Stimulated activated CD8-positive, alpha-beta memory T cell treated with anti-CD3 and anti-CD28 coated beads, Interleukin-7, amount 100 ng/mL, for 1 hour (primary cell): ENCODE measurements at places on chromosomes 13 and 19.

DNA sequence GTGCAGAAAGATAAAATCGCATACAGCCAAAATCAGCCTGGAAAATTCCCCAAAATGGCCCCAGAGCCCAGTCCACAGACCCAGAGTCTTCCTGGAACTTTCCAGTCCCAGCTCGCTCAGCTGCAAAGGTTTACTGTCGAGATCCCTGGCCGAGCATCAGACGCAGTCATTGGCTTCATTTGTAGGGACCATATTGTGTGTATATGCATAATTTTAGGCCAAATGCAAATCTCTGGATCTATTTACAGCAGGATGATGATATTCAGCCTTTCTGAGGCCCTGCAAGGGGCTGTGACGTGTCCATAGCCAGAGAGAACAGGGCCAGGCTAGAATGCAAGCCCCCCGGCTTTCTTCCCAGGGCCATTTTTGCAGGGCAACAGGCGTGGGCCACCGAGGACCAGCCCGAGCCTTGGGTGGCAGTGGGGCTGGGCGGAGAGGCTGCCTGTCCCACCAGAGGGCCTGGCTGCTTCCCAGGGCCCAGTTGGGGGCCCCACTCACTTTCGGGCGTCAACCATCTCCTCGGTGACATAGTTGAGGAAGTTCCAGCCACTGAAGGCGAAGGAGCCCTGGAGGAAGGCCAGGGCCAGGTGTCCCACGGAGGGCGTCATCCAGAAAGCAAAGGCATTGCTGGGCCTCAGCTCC, 13.7 kb downstream of the SLC7A10 start:
- no peak for DNase-seq

GRCh38 chr19:49786376-49786820, 19.6 kb downstream of the AP2A1 start:
- no peak for DNase-seq

DNA sequence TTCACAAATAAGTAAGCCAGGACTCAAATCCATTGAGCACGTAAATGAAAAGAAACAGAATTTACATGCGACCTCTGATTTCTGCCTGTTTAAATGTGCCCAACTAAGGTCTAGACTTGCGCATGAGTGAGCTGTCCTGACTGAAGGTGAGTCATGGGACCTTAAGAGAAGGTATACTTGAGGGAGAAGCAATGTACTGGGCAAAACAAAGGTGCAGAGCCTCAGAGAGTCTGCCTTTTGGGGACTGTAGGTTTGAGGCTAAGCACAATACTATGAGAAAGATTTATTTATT, 45.8 kb downstream of the UFM1 start:
- DNase-seq: no peak

DNA sequence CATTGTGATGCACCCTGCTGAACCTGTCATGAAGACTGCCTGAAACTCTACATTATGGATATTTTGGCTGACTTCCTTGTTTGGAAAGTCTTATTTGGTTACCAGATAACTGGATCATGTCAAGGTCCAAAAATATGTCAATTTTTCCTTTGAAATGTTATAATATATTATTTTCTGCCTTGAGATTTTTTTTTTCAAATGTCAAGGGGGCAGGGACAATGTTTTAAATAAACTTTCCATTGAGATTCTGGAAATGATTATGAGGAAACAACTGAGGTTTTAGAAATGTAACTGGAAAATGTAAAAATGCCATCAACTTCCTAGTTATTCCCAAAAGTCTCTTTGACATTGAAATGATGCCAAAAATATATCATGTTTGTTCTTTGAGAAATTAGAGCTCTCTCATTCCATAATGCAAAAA, 117.0 kb downstream of the RFC3 start:
- DNase-seq: no peak

GRCh38 chr13:94414708-94415107, 64.8 kb downstream of the DCT start:
- no peak for DNase-seq

DNA sequence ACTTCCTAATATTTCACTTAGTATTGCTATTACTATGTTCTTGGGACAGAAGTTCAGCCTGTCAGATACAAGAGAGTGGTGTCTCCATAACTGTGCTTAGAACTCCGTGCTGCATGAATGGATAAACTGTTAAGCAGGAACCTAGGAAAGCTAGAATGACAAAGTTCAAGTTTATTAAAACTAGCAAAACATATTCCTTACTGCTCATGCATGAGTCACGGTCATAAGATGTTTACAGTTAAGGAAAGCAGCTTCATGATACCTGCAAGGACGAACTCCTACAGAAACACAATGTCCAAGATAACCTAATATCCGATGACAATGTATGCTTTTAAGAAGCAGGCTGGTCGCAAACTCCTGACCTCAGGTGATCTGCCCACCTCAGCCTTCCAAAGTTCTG, 6.0 kb upstream of the ZNF765 start:
- no peak for DNase-seq

GRCh38 chr13:40770609-40770933, 419 bp downstream of the MRPS31 start:
- DNase-seq: no peak

GRCh38 chr13:45863709-45864590, 12.4 kb upstream of the SIAH3 start:
- DNase-seq: no peak

DNA sequence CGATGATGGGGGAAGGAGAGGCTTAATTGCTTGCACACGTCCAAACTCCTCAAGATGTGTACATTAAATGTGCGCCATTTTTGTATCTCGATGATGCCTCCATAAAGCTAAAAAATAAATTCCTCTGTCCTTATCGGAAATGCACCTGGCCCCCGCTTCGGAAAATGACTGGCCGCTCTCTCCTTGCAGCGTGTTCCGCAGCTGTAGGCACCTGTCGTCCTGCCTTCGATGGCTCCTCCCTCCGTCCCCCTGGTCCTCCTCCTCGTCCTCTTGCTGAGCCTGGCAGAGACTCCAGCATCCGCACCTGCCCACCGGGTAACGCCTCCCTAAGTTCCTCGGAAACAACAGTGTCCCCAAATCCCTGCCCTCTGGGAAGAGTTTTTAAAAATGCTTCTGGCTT, 1.1 kb downstream of the GALP start:
- no peak for DNase-seq

DNA sequence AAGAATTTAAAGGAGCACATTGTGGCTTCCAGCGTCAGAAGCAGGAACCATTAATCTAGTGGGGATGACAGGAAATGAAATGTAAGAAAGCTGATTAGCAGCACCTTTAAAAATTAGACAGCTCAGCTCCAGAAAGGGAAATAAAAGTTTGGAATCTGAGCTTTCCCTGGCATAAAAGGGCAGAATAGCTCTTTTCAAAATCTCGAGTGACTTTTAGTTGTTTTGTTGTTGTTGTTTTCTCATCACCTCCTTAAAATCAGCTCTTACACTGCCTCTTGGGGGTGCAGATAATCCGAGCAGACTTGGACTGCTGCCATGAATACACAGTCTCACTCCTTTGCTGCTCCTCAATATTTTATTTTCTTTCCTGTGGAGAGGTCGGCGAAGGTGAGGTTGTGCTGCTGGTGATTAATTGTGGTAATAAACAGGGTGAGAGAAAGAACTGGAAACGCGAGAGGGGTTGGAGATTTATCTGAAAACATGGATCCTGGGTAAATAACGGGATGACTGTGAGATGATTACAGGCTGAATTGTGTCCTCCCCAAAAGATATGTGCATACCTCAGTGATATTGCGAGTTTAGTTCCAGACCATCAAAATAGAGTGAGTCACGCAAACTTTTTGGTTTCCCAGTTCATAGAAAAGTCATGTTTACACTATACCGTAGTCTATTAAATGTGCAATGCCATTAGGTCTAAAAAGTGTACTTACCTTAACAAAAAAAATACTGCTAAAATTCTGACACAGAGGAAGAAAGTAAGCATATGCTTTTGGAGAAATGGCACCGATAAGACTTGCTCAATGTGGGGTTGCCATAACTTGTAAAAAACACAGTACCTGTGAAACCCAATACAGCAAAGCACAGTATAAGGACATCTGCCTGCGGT, 787.7 kb downstream of the UQCRFS1 start:
- no peak for DNase-seq

GRCh38 chr19:54335164-54335563, 3.8 kb downstream of the LILRA4 start:
- DNase-seq: no peak

DNA sequence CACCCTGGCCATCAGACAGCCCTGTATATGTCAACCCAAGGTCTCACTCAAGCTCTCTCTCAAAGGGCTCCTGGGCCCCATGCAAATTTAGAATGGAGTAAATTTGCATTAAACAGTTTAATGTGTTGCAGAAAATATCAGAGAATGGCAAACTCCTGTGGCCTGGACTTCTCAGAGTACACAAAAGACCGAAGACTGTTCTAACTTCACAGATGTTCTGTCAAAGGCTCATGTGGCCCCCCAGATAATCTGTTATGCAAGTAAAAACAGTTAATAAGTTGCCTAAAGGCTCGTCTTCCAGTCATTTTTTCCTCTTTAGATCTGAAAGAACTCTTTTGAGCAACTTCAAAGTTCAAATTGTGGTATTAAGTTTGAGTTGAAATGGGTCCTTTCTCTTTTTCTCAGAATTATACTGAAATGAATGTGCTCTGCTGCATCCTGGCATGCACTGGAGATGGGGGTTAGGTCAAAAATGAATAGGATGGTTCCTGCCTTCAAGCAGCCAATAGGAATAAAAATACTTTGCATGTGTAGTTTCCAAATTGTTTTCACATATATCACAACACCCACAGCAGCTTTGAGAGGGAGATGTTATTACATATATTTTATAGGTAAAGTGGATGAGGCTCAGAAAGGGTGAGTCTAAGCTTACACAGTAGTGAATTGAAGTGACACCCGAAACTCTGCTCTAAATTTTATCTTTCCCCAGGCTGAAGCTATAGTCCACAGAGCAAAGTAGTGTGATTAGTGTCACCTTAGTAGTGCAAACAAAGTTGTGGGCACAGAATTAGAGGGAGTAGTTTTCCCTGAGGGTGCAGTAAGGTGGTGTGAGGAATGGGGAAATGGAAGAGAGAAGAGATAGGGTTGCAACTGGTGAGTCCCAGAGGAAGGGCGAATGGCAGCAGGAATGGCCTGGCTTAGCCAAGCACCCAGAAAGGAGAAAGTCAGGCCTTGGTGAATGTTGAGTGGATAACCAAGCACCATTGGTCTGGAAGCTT, 205.0 kb upstream of the RFC3 start:
- no peak for DNase-seq

- no peak for DNase-seq
These were observed 11.6 kb downstream of the WTIP start for GRCh38 chr19:34493038-34493648.

DNA sequence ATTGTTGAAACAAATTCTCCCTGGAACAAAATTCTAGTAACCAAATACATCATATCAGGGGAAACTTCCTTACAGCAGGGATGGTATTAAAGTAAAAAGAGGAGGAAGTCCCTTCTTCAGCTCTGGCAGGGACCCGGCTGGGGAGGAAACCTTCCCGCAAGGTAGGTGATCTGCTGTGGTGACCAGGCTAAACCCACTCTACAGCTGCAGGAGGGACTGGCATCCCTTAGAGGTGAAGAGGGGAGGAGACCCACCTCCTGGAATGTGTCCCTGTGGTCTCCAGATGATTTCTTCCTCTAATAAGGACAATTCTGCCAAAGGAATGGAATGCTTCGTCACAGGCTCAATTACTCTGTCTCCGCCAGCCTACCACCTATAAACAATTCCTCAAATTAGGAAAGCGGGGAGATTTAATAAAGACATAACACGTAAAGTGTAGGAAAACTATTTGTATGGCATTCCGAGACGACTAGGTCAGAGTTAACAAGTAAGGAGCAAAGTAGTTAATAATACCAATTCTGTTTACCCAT, 637 bp upstream of the PDS5B start:
- no peak for DNase-seq

GRCh38 chr13:23574421-23575145, 4.4 kb downstream of the TNFRSF19 start:
- no peak for DNase-seq

- no peak for DNase-seq
These were observed 63.5 kb downstream of the ALOX5AP start for GRCh38 chr13:30798776-30799355.

GRCh38 chr19:15149737-15150136, 42.5 kb downstream of the SYDE1 start:
- no peak for DNase-seq

DNA sequence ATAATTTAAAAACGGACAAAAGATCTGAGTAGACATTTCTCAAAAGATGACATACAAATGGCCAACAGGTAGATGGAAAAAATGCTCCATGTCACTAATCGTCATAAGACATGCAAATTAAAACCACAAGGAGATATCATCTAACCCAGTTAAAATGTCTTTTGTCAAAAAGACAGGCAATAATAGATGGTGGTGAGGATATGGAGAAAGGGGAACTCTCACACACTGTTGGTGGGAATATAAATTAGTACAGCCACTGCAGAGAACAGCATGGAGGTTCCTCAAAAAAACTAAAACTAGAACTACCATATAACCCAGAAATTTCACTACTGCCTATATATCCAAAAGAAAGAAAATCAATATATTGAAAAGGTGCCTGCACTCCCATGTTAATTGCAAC, 37.9 kb downstream of the OR10H4 start:
- DNase-seq: no peak

GRCh38 chr13:28496188-28496564, 1.2 kb upstream of the FLT1 start:
- no peak for DNase-seq

- DNase-seq: no peak
These were observed 447.6 kb downstream of the SUCLA2 start for GRCh38 chr13:47553329-47553977.

- DNase-seq: no peak
These were observed 156.2 kb downstream of the DNAJC3 start for GRCh38 chr13:95833126-95833525.

DNA sequence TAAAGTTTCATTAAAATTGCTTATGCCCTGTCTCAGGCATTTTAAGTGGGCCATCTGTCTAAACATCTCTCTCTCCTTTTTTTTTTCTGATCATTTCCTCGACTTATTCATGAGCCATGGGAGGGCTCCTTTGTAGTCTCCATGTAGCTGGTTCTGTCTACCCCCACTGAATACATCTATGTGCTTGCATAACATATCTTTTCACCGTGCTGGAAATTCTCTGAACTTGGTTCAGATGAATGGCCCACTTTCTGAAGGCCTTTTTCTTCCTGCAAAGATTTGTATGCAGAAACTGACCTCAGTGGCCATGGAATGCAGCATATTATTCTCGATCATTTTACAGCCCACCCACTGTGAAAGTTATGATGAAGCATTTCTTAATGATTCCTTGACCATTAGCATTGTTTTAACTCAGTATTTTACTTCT, 225.3 kb downstream of the GGACT start:
- no peak for DNase-seq

- DNase-seq: no peak
These were observed 27.3 kb downstream of the TMEM255B start for GRCh38 chr13:113786262-113786841.

- DNase-seq: no peak
These were observed 15.6 kb downstream of the NUCB1 start for GRCh38 chr19:48915757-48916156.

DNA sequence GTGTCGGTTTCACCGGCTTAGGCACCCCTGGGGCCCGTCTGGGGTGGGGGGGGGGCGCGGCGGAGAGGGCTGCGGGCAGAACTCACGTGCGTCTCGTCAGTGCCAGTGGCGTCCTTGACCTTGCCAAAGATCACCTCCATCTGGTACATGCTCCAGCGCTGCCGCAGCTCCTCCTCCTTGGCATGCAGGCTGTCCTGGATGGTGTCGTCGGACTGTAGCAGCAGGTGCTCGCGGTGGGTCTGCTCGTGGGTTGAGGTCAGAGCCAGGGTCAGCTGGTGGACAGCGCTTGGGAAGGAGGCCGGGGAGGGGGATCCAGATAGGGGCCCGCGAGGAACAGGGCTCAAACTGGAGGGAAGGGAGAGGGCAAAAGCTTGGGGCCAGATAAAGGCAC, 4.7 kb upstream of the RGL3 start:
- no peak for DNase-seq

GRCh38 chr19:7737215-7737614, 5.3 kb upstream of the CLEC4G start:
- no peak for DNase-seq
